ENCODE measurements at places on chromosomes 5 and 9.
A peak's percentile ranks its signal among the peaks of the same experiment; 100 is the strongest.

DNA sequence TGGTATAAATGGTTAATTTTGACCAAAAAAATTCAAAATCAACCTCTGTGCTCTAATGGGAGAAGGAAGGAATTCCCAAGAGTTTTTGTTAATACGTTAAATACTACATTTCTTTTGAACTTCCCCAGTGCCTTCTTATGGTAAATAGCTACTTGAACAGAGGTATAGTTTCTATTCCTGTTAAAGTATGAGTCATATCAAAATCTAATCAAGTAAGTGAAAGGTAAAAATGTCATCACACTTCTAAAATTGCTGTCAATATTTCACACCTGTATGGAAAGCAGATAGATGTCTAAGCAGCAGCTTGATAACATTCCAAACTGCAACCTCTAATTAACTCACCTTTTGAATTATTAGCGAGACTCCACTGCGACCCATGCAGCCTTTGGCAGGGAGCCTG lies 214.1 kb upstream of the MEF2C start:
- no peak for DNase-seq

GRCh38 chr9:456365-456764 lies 241.7 kb downstream of the DOCK8 start:
- peak; percentile 43 for DNase-seq

- DNase-seq = peak; percentile 60
These were observed 100.3 kb downstream of the ENTREP1 start for GRCh38 chr9:69425136-69425801.

- DNase-seq = no peak
These were observed 251.6 kb upstream of the HAPLN1 start for GRCh38 chr5:83972236-83972635.

GRCh38 chr5:121421646-121422045 lies 430.0 kb upstream of the FTMT start:
- DNase-seq = no peak
